ENCODE measurements at places on chromosomes 5 and 9.

DNA sequence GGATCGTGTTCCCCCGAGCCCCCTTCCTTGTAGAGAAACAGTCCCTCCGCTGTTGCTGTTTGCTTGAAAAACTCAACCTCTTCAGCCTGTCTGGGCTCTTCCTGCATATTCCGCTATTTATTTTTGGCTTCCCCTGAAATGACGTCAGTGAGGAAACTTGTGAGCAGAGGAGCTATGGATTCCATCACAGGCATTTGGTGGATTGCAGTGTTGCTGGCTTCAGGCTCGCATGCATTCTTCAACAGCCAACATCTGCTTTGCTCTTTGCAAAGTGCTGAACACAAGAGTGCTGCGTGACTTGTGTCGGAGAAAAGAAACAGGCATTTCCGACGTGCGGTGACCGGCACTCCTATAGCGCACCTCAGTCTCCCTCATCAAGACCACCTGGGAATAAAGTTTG is 232.7 kb downstream of the RFK start:
- DNase-seq, result no peak

GRCh38 chr9:96293498-96294158 is 8.3 kb downstream of the HSD17B3 start:
- DNase-seq, result no peak

- DNase-seq, result peak; percentile 79
Observed at GRCh38 chr5:35194635-35195471, 35.4 kb downstream of the PRLR start.

DNA sequence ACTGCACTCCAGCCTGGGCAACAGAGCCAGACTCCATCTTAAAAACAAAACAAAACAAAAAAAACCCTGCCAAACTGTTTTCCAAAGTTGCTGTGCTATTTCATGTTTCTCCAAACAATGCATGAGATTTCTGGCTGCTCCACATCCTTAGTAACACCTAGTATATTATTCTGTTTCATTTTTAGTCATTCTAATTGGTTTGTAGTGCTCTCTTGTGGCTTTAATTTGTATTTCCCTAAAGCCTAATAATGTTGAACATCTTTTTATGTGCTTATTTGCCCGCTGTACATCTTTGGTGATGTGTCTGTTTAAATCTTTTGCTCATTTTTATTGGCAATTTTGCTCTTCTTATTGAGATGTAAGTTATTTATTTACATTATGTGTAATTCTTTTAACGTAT is 18.4 kb upstream of the TTC1 start:
- no peak for DNase-seq

DNA sequence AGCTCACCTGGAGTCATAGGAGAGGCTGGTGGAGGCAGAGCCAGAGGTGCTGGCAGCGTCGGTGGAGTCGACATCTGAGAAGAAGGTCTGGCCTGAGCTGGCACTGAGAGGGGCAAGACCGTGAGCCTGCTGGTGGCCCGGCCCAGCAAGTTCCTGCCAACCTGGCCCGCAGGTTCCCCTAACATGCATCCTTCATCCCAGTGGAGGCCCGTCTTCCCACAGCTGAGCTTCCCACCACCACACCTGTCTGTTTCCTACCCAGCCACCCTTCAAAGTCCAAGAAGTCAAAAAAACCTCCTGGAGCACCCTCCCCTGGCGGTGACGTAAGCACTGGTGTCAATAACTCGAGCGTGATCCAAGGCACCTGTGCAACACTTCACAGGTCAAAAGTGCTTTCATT is 16.9 kb downstream of the PHF19 start:
- no peak for DNase-seq

- no peak for DNase-seq
Observed at GRCh38 chr5:138668451-138669380, 84.5 kb upstream of the CTNNA1 start.

- no peak for DNase-seq
Observed at GRCh38 chr9:117705386-117705785, 1.2 kb downstream of the TLR4 start.

DNA sequence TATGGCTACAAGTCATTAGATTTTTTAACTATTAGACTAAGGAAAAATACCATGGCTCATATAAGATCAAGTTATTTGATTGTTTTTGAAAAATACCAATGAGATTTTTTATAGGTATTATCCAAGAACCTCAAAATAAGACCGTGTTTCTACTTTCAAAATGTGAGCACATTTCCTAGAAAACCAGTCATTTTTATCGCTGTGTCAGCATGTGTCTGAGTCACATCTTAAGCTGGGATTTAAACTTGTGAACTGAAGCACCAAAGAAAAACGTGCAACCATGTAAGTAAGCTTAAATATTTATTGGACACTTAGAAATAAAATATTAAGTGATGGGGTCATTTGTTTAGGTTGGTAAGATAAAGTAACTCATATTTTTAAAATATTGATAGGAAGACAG is 1676.0 kb upstream of the NUDT12 start:
- no peak for DNase-seq

GRCh38 chr5:146342882-146343865 is 4.5 kb downstream of the POU4F3 start:
- DNase-seq, result no peak

- DNase-seq, result no peak
Observed at GRCh38 chr9:93681269-93682154, 105.1 kb downstream of the PHF2 start.

GRCh38 chr9:73579823-73580222 is 428.2 kb downstream of the ANXA1 start:
- DNase-seq, result no peak

GRCh38 chr5:6243706-6244338 is 134.5 kb downstream of the MED10 start:
- DNase-seq, result no peak

- no peak for DNase-seq
Observed at GRCh38 chr5:91271999-91272398, 111.1 kb downstream of the ARRDC3 start.

DNA sequence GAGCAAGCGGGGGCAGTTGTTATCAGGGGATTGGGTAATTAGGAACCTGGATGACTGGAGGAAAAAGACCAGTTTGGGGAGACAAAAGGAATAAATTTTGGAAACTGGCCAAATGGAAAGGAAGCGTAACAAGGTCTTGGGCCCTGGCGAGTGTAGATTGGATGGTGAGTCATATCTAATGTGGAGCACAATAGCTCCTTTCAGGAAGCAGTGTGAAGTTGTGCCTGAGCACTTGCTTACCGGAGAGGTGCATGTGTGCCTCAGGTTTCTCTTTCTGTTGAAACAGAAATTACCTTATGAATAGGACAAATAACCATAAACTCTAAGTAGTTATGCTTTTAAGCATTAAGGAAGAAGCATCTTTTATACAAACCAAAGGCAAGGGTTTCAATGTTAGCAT is 176.4 kb downstream of the KIF4B start:
- DNase-seq, result no peak

- DNase-seq, result peak; percentile 69
Observed at GRCh38 chr9:101311758-101312420, 72.9 kb downstream of the BAAT start.

DNA sequence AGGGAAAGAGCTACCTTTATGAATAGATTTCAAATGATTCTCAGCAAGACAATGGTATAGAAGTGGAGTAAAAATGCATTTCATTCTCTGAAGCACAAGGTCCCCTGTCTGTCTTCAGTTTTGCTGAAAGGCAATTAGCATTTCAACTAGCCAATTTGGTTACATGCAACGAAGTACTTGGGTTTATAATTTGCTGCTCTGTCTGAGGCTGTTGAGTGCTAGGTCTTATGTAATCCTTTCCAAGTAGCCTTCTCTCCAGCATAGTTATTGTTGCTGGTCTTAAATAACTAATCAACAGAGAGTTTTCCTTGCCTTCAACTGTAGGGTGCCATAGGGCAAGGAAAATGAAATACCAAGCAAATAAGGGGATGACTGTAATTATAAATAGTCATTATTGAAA is 4.5 kb downstream of the ADGRV1 start:
- DNase-seq, result no peak

GRCh38 chr9:113522858-113523257 is 59.3 kb downstream of the RGS3 start:
- DNase-seq, result no peak

- no peak for DNase-seq
Observed at GRCh38 chr5:179194201-179194910, 134.2 kb downstream of the ZNF354C start.

GRCh38 chr9:9045072-9045471 is 1245.5 kb upstream of the DMAC1 start:
- no peak for DNase-seq

GRCh38 chr9:94823710-94824109 is 97.2 kb downstream of the AOPEP start:
- no peak for DNase-seq

DNA sequence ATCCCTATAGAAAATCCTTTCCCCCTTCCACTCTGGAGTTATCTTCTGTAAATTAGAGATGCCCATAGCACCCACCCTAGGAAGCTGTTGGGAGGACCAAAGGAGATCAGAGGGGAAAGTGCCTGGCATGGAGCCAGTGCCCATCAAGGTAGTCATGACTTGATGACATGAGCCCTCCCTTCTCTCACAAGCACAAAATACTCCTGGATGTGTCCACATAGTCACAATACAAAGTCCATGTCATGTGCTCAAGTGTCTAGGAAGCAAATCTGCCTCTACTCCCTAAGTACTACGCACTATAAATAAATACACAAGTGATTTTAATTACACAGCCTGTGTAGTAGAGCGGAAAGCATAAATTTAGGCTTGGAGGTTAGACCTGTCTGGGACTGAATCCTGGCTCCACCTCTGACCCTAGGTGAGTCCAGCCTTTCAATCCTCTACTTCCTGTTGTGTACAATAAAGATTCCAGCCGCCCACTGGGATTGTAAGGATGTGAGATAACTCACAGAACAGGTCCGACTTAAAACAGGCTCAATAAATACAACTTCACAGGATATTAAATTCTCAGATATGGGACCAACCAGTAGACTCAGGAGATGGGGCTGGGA is 30.6 kb downstream of the TTC39B start:
- no peak for DNase-seq

GRCh38 chr5:168169791-168170190 is 121.7 kb upstream of the WWC1 start:
- DNase-seq, result no peak

DNA sequence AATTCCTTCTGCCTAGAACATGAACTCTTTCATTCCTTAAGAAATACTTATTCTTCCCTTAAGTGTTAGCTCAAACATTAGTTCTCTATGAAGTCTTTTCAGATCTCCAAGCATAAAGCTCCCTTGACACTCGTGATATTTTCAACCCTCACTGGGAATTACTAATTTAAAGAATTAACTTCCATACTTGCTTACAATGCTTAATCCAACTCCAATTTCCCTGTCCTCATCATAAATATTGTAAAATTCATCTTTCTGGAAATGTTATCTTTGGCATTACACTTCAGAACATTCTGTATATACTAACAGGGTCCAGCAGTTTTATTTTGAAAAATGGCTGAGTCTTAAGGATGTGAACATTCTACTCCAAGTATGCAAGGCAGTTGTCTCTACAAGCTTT is 7.2 kb downstream of the STARD4 start:
- no peak for DNase-seq

DNA sequence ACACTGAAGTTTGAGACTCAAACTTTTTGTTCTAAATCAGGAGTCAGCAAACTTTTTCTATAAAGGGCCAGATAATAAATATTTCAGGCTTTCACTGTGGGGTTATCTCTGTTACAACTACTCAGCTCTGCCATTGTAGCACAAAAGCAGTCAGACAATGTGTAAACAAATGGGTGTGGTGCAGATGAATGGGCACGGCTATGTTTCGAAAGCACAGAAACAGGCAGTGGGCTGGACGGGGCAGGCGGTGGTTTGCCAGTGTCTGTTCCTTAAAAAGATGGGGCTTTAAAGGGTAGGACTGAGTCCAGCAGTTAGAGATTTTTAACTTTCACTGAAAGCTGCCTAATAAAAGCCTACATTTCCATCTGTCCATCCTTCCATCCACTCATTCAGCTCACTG is 48.9 kb downstream of the PFDN1 start:
- peak; percentile 62 for DNase-seq

DNA sequence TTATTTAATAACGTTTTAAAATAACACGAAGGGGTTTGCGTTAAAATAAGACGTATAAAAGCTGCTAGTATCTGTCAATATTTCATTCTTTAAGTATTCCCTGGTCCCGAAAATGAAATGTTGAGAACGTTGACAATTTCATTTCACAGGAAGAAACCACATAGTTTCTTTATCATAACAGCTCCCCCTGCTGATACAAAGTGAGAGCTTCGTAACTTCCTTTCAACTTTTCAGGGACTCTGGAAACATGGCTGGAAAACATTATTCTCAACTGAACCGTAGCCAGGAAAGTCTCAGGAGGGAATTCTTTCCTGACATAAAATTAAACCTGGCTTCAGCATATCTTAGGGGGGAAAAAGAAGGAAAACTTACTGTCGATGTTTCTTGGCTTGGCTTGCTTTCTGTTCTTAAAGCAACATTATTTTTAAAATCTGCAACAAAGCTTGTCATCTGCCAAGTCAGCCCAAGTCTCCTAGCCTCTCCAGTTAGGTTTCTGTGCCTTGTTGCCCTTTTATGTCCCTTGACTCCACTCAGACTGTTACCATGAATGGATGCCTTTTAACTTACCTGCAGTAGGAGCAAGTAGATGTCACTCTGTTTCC is 122.9 kb upstream of the DAB2 start:
- peak; percentile 35 for DNase-seq

DNA sequence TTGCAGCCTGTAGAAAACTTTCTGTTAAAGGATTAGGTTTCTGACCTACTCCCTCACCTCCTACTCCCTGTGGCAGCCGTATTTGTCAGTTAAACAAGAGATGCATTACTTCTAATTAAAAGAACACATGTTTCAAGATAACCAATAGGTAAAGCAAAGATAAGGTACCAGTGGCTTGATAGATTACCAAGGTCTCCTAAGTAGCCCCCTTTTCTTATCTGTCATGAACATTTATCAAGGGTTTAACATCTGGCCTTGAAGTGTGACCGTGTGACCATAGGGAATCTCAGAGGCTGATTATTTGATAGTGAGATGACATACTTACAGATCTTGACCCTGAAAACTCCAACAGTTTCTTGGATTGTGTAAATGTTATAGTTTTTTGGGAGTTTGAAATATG is 764.0 kb upstream of the EDIL3 start:
- no peak for DNase-seq

- DNase-seq, result no peak
Observed at GRCh38 chr9:131278702-131279111, 2.4 kb upstream of the FAM78A start.

GRCh38 chr9:119441338-119441737 is 72.1 kb upstream of the BRINP1 start:
- DNase-seq, result no peak

- DNase-seq, result no peak
Observed at GRCh38 chr5:116320486-116320885, 235.7 kb downstream of the COMMD10 start.

- no peak for DNase-seq
Observed at GRCh38 chr5:116557669-116558271, 16.9 kb downstream of the SEMA6A start.

DNA sequence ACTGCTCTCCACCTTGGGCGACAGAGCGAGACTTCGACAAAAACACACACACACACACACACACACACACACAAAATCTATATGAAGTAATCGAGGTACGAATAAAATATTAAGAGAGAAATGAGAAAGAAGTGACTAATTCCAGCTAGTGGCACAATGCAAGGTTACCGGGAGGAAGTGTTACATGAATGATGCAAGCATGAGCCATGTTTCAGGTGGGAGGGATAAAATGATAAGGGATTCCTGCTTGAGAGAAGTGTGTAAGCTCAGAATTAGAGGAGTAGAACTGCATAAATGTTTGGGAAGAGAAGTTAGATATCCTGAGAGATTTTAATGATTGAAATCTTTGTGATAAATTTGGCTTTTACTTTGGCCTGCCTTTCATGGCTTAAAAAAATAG is 18.8 kb downstream of the HAPLN1 start:
- DNase-seq, result no peak
